ENCODE measurements at places on chromosomes 11 and 22.

GRCh38 chr11:15473954-15474837 is 359.5 kb downstream of the INSC start:
- DNase-seq: no peak

GRCh38 chr11:704781-705645 is 1.0 kb upstream of the EPS8L2 start:
- no peak for DNase-seq

DNA sequence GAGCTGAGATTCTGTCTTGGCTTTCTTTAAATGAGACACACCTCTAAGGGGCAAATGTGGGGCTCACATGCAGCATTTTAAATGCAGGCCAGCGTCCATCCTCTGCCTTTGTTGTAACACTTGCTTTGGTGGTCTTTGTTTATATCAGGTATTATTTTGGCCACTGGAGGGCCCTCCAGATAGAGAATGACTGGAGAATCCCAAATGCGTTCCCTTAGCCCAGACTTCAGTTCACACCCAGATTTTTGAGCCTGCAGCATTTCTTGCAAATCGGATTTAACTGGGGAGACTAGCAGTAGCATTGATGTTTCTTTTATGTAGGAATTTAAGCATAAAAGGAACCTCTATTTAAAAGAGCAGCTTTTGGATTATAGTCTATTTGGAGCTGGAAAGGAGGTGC is 200.2 kb upstream of the SORL1-AS1 start:
- no peak for DNase-seq

- peak; percentile 89 for DNase-seq
These were observed 28.5 kb downstream of the LRP4 start for GRCh38 chr11:46889689-46890475.

DNA sequence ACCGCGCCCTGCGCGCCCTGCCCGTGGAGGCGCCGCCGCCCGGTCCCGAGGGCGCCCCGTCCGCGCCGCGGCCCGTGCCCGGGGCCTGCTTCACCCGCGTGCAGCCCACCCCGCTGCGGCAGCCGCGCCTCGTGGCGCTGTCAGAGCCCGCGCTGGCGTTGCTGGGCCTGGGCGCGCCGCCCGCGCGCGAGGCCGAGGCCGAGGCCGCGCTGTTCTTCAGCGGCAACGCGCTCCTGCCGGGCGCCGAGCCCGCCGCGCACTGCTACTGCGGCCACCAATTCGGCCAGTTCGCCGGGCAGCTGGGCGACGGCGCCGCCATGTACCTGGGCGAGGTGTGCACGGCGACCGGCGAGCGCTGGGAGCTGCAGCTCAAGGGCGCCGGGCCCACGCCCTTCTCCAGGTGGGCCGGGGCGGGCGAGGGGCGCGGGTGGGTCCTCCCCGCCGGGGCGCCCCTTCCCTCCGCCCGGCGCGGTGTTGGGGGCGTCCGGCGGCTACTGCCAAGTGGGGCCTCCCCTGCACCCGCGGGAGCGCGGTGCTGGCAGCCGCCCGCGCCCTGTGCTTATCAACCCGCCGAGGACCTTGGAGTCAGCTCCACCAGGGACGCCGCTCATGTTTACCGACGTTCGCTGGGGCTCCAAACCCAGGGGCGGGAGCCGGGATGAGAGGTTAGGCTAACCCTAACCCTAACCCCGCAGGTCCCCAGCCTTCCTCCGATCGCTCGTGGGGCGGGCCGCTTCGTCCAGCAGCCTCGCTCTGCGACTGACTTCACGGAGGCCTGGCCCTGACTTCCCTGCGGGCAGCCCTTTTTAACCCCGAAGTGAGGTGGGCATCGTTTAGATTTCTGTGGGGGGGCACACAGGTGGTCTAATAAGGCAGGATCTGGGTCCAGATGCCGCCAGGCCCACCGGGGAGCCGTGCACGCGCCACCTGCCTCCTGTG is 649 bp downstream of the SELENOO start:
- peak; percentile 34 for DNase-seq

DNA sequence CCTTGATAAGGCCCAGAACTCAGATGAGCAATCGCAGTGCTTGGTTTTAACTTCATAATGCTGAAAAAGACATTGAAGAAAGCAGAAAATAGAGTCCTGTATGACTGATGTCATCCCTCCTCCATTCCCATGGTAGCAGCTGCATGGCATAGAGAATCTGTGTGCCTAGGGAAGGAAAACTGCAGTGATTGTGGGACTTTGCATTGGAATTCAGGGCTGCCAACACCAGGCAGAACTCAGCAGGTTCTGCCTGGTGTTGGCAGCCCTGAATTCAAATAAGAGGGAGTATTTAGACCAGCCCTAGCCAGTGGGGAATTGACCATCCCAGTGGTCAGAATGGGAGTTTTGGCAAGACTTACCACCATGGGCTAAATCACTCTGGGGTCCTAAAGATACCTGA is 1016.0 kb downstream of the FAM181B start:
- no peak for DNase-seq

Measured in OCI-M1 (cell line).